Kidney capillary endothelial cell (primary cell): ENCODE measurements at places on chromosomes 7 and 10.
A peak's percentile ranks its signal among the peaks of the same experiment; 100 is the strongest.

DNA sequence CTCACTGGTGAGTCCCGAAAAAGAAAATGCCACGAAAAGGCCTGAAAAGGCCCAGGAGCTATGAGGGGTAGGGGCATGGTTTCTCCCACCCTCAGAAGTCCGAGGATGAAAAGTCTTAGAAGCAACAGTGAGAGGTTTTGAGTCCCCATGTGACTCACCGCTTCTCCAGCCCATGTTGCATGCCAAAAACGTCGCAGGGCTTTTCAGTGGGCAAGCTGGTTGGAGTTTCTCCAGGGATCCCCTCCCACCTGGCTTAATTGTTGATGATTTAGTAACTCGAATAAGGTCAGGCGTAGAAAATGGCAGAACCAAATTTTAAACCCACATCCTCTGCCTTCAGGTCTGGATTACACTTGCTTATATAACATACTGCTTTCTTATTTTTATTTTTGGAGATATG lies 96.3 kb upstream of the ARMC3 start:
- no peak for DNase-seq

DNA sequence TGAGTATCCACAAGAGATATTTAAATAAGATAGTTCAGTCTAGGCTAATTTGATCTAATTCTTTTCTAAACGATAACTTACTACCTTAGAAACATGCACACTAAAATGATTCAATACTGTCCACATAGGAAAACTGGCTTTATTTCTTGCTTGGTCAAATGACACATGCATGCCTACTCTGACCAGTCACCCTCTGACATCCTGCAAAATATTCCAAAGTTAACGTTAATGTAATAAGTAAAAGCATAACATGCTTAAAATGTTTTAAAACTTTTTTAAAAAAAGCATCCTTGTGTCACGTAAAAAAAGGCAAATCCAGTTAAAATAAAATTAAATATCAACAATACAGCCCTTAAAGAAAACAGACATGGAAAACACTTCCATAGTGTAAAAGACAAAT lies 70.2 kb downstream of the UBE2H start:
- peak; percentile 6 for DNase-seq

GRCh38 chr10:117610321-117610720 lies 67.8 kb downstream of the EMX2 start:
- DNase-seq = no peak

DNA sequence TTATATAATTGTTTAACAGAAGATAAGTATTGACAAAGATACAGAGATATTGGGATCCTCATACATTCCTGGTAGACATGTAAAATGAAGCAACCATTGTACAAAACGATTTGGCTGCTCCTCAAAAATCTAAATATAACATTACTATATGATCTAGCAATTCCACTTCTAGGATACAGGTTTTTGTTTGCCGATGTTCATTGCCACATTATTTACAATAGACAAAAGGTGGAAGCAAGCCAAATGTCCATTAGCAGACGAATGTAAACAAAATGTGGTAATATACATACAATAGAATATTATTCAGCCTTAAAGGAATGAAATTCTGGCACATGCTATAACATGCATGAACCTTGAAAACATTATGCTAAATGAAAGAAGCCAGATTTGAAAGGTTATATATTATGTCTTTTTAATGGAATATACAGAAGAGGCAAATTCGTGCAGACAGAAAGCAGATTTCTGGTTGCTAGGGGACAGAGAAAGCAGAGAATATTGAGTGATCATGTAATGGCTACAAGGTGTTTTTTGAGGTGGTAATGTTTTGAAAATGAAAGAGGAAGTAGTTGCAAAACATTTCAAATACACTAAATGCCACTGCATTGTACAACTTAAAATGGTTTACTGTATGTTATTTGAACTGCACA lies 44.9 kb downstream of the POLR1F start:
- no peak for DNase-seq

GRCh38 chr10:43292755-43293676 lies 26.2 kb upstream of the RASGEF1A start:
- DNase-seq = peak; percentile 39

- DNase-seq = no peak
Observed at GRCh38 chr7:5612695-5613094, 168.8 kb downstream of the RNF216 start.

DNA sequence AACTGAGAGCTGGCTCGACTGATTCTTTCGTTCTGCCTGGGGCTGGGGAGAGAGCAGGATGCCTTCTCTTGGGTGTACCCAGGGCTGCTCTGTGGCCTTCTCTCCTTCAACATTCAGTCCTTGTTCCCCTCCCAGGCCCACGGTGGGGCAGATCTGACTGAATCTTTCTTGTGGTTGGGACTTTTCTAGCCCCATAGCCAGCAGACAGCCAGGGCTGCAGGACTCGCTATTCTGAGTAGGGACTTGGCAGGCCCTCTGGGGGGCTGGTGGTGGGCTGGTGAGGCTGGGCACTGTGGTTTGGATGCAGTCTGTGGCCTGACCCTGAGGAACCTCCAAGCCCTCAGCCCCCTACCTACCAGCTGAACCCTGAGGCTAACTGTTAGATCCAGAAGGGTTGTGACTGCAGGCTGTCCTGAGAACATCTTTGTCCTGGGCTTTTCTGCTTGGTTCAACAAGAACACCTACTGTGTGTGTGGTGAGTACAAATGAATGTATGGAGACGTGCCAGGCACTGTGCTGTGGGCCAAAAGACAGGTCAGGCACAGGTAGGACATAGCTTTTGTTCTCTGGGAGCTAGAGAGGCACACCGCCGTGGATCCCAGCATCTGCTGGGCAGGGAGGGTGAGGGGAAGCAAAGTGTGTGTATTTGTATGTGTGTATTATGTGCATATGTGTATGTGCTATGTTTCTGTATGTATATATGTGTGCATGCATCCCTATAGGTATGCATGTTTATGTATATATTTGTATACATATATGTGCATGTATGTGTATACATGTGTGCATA lies 2.1 kb upstream of the PALD1 start:
- no peak for DNase-seq

DNA sequence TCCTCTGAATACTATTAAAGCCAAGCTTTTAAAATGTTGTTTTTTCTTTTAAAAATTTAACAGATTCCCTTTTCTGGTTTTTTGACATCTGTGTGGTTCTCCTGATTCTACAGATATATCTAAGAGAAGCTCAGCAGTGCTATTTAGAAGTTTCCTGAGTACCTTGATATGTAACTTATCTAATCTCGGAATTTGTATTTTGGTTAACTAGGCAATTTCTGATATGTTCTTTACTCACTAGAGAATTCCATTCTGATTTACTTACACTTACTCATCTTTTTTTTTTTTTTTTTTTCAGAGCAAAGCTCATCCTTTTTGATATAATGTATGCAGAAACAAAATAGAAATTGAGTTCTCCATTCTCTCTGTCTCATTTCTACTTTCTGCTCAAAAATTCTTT lies 63.8 kb downstream of the PALS2 start:
- DNase-seq = no peak

DNA sequence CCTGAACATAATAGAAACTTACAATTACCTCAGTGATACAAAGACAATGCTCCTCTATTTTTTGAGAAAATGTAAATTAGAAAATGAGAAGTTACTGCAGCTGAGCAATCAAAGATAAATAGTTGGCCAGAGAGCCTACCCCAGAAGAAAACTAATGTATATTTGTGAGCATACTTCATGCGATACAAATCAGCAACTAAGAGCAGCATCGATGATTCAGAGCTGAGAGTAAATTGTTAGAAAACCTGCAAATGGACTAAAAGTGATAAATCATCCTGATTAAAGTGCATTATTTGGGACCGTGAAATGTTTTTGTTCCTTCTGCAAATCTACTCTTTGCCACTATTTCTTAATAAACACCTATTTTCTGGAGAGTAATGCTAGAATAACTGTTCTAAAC lies 285.7 kb downstream of the PPP1R3A start:
- no peak for DNase-seq

- DNase-seq = no peak
Observed at GRCh38 chr7:133095119-133095671, 13.3 kb upstream of the CHCHD3 start.

GRCh38 chr7:816300-816750 lies 16.0 kb upstream of the SUN1 start:
- DNase-seq = peak; percentile 93

- DNase-seq = no peak
Observed at GRCh38 chr10:49131507-49132361, 2.1 kb downstream of the FAM170B start.

DNA sequence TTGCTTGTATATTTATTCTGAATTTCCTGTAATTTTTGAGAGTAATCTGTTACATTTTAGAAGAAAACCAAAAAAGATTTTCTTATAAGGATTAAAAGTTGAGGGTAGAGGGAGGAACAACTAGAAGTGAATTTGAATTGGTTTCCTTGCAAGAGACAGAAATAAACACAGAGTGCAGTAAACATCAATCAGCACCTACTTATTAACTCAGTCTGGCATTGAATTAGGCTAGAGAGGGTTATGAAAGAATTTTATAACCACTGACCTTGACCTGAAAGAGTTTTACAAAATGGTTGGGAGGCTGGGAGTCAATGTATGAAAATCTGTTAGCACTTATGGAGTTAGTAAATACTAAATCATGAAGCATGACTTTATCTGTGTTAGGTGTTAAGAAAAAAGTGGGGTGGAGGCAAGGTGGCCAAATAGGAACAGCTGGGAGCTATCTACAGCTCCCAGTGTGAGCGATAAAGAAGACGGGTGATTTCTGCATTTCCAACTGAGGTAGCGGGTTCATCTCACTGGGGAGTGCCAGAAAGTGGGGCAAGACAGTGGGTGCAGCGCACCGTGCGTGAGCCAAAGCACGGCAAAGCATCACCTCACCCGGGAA lies 106.5 kb downstream of the PDE1C start:
- DNase-seq = no peak

- DNase-seq = no peak
Observed at GRCh38 chr7:16187131-16187530, 234.2 kb downstream of the CRPPA start.

DNA sequence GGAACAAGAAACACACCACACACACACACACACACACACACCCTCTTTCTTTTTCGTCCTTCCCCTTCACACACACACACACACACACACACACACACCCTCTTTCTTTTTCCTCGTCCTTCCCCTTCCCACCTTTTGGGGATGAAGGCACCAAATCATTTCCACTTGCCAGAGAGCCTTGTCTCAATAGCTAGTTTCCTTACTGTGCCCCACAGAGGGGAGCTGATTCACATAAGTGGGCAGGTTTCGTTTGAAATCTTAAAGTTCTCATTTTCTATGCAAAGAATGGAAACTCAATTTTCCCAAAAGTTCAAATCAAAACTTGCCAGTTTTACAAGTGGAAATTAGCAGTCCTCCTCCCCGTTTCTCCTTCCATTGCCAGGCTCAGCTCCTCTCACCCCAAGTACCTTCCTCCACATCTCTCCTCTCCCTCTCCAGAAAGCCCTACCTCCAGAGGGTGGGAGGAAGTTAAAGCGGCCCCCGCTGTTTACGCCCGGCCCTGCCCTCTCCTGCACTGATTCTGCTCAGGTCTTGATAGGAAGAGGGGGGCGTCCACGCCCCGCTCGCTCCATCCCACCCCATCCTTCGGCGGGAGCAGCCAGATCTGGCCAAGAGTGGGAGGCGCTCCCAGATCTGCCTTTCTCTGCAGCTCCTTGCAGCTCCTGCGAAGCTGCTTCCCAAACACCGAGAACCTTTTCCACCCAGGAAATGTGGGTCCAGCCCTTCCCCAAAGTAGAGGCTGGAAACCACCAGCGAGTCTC lies 1.3 kb downstream of the CTTNBP2 start:
- no peak for DNase-seq

DNA sequence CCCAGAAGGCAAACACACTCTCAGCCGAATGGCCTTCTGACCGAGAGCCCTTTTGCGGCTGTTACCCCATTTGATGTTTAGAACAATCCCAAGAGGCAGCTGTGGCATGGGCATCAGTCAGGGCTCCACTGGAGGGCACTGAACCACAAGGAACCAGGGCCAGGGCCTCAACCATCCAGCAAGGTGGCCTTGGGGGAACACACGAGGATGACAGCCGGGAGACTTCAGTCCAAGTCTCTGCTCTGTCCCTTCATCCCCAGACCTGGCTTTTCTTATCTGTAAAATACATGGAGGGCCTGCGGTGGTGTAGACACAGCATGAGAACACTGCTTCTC lies 63.6 kb upstream of the INSIG1 start:
- no peak for DNase-seq

DNA sequence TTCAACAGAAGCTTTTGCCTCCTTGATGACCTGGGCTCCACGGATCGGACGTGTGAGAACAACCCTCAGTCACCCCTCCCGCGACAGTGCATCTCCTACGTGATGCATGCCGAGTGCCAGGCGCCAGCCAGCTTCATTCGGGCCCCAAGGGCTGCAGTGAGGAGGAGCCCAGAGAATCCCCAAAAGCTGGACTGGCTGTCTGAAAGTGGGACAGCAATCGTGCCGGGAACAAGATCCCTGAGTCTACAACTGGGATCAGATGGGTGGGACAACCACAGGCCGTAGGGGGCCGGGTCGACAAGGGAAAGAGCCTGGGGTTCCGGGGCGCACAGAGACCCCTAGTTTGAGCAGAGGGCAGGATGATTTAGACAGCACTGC lies 27.2 kb downstream of the EBF3 start:
- DNase-seq = no peak

GRCh38 chr7:28623863-28624262 lies 211.5 kb downstream of the CREB5 start:
- DNase-seq = no peak

DNA sequence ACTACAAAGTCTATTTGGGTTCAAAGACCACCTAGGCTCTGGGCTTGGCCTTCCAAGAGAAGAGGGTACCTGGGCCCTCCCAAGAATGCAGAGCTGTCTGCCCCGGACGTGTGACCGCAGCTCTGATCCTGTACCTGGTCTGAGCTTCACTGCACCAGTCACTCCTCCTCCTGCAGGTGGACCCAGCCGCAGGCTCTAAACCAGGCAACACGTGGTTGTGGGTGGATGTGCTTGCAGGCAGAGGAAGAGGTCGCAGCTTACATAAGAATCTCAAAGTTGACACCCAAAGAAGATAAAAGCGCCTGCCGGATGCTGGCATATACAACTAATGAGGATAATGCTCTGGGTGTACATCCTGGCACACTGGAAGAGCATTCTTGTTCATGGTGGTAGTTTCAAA lies 9.4 kb upstream of the PFKP start:
- no peak for DNase-seq

GRCh38 chr7:100475549-100475948 lies 3.5 kb downstream of the TSC22D4 start:
- no peak for DNase-seq

GRCh38 chr10:30557884-30558283 lies 71.7 kb downstream of the LYZL2 start:
- no peak for DNase-seq

- DNase-seq = no peak
Observed at GRCh38 chr7:129069021-129069420, 14.1 kb upstream of the TNPO3 start.

DNA sequence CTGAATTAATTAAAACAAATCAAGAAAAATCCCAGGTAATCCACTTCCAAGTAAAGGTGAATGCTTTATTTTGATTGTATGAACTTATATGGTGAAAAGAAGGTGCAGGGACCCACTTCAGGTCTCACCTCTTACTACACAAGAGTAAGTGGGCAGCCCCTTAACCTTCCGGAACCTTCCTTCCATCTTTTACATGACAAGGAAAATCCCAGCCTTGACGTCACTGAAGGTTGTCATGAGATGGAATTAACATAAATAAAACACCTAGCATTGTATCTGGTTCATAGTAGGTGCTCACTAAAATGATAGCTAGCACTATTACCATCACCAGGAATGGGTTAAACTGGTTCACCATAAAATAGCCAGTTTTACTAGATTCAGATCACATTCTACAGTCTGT lies 119.5 kb downstream of the ICA1 start:
- no peak for DNase-seq
